ENCODE measurements at places on chromosomes 2 and 18.

- no peak for DNase-seq
Observed at GRCh38 chr2:96522304-96523203, 14.0 kb upstream of the ARID5A start.

- no peak for DNase-seq
Observed at GRCh38 chr2:144268036-144268678, 251.8 kb downstream of the ZEB2 start.

DNA sequence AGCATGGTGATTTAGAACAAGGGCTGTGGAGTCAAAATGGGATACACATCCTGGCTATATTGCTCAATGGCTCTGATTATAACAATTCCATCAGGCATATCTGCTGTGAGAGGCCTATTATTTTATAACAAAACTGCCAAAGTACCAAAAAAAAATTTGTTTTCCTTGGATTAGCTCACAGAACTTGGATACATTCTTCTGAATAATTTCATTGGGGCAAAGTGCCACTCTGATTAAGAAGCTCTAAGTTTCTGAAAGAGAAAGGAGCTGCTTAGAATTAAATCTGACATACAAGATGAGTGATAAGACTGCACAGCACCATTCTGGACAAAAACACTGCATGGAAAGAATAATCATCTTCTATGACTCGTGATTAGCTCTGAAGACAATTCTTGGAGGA, 85.7 kb downstream of the SMC6 start:
- no peak for DNase-seq

- no peak for DNase-seq
Observed at GRCh38 chr18:63683890-63684289, 18.9 kb upstream of the SERPINB11 start.

DNA sequence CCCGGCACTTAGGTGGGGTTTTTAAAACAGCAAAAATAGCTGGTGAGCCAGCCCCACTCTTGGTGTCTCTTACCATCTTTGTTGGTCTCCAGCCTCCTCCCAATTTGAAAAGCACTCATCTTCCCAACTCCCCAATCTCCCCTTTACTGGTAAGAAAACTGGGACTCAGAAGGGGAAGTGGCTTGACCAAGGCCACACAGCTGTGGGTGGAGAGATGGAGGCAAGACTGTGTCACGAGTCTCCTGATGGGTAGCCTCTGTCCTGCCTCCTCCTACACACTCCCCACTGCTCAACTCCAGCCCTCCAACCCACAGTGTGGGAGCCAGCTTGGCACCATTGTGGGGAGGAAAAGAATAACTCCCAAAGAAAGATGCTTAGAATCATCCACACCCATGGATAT, 140.4 kb downstream of the SMAD2 start:
- no peak for DNase-seq

DNA sequence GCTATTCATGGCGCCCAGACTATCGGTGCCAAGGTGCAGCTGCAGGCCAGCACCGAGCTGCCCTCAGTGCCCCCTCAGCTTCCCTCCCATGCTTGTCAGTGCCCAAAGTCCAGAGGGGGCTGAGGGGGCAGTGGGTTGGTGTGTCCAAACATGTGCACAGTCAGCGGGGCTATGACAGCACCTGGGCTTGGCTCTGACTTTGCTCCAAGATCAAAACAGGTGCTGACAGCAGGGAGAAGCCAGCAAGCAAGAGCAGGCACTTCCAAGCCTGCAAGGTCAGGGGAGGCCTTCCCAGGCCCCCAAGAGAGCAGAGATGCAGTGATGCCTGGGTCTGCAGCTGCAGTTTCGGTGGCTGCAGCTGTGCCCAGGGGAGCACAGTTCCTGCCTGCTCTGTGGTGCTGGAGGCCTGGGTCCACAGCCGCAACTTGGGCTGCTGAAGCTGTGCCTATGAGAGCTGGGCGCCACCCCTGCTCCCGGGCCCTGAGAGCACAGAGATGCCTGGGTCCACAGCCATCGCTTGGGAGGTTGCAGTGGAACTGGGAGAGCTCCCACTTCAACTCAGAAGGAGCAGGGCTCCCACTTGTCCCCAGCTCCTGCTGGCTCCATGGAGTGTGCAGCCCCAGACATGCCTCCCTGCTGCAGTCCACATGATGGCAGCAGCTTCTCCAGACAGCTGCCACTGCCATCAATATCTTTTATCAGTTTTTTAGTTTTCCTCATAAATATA, 775.3 kb upstream of the POU3F3 start:
- DNase-seq: no peak

GRCh38 chr18:73766910-73767515, 380.6 kb downstream of the FBXO15 start:
- DNase-seq: no peak

DNA sequence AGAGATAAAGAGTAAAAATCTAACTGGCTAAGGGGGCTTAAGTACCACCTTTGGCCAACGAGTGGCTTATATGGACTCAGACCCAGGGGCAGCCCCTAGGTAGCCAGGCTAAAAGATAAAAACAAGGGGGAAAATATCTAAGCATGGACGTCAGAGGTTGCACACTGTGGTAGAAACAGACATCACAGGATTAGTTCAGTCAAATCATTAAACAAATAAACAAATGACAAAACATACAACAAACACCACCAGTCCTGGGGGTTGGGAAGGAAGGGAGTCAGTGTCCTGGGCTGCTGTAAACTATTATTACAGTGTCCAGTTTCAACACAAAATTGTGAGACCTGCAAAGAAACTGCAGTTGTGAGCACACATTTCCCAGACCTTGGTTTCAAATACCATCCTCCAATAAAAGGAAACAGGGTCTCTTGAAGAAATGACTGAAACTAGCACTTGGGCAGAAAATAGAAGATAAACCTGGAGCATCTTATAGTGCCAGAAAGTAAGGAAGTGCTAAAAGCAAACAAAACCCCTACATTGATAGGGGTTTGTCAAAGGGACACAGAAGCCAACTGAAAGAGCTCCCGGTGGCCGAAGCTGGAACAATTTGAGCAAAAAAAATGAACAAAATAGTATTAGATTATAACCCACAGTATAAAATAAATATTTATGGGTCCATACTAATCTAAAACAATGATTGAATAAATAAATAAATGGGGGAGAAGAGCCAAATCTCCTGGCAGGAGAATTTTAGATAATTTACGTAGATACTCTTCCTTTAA, 154.8 kb upstream of the KLF7 start:
- DNase-seq: no peak

DNA sequence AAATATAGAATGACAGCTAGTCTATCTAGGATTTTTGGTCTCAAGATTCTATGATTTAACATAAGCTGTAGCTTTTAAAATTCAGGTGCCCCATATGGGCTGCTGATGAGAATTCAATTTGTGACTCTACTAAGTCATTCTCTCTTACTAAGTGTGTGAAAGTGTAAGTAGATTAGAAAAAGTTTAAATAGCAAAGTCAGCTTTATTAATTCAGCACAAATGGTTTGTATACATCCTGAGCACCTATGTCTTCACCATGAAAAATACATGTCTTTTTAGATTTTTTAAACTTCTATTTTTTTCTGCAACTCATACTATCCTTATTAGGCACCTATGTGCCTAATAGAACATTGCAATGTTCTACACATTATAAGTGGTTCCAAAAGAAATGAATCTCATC, 157.1 kb downstream of the METTL4 start:
- no peak for DNase-seq

GRCh38 chr2:83071352-83071751, 1387.7 kb downstream of the SUCLG1 start:
- no peak for DNase-seq

GRCh38 chr18:79868168-79868784, 70.5 kb downstream of the KCNG2 start:
- no peak for DNase-seq

- no peak for DNase-seq
Observed at GRCh38 chr18:60421356-60422118, 49.0 kb upstream of the MC4R start.

- DNase-seq: no peak
Observed at GRCh38 chr2:110818767-110819481, 86.6 kb downstream of the ACOXL start.

GRCh38 chr2:134639265-134639664, 79.5 kb downstream of the TMEM163 start:
- DNase-seq: no peak

GRCh38 chr2:54952978-54953456, 97.2 kb downstream of the RTN4 start:
- no peak for DNase-seq

DNA sequence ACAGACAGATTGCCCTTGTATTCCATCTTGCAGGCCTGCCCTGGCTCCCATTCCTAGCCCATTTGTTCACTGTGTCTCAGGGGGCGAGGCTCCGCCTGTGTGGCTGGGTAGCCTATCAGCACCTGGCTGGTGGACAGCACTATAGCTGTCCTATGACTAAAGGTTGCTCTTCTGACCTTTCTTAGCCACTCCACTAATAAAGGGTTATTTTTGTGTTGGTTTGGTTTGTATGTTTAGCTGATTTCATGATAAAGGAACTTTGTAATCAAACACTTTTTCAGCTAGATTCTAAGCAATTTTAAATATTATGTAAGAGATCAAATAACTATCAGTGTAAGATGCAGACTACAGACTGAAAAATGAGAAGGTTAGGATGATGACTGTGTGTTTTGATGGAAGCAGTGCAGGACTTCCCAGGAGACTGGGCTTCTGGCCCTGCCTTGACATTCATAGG, 72.2 kb downstream of the CRIM1 start:
- DNase-seq: no peak

GRCh38 chr18:77376043-77376732, 126.5 kb downstream of the GALR1 start:
- no peak for DNase-seq

DNA sequence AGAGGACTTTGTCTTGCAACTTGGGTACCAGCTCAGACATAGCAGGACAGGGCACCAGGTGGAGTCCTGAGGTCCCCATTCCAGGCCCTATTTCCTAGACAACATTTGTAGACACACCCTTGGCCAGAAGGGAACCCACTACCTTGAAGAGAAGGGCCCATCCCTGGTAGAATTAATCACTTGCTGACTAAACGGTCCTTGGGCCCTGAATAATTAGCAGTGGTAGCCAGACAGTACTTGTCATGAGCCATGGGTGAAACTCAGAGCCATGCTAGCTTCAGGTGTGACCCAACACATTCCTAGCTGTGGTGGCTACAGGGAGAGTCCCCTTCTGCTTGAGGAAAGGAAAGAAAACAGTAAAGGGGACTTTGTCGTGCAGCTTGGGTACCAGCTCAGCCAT, 28.5 kb upstream of the ACTR2 start:
- DNase-seq: no peak

DNA sequence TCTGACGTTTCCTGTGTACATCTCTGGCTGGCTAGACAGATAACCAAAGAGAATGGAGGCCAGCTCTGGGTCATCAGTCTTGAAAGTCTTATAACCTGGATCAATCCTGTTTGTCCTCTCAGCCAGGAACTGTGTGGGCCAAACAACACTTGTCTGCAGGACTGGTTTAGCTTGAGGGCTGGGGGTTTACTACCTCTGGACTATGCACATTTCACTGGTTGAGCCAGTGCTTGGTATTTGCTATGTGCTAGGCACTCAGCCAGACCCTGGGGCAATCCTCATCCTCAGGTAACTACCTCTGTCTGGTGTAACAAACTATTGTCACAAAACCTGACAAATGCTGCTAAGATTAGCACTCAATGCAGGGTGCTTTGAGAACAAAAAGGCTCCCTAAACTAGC, 169.7 kb downstream of the HAUS1 start:
- DNase-seq: no peak

DNA sequence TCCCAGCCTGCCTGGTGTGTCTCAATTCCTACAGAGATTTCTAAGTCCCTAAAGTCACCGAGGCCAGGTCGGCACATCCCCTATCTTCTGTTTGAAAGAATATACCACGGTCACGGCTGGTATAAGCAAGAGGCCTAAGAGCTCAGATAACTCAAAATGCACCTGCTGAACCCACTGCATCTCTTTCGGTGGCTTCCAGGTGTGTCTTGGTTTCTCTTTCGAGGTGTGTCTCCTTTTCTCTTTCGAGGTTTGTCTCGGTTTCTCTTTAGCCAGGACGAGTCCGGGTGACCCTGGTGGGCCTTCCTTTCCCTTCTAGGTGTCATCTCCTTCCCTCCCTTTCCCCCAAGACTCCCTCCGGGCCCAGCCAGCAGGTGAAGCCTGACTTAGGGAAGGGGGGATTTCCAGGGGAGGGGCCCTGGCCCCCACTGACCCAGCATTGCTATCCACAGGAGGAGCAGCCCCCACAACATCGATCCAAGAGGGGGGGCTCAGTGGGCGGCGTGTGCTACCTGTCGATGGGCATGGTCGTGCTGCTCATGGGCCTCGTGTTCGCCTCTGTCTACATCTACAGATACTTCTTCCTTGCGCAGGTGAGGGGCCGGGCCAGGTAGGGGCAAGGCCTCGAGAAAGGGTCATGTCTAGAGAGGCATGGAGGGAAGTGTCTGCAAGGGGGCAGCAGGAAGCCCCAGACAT, 8.4 kb downstream of the ITM2C start:
- no peak for DNase-seq

- no peak for DNase-seq
Observed at GRCh38 chr2:197059477-197059876, 133.0 kb upstream of the PGAP1 start.

All from NCI-H187 treated with DMSO at 0.1 percent for 48 hours (cell line).